ENCODE measurements at places on chromosomes 2 and 18.

DNA sequence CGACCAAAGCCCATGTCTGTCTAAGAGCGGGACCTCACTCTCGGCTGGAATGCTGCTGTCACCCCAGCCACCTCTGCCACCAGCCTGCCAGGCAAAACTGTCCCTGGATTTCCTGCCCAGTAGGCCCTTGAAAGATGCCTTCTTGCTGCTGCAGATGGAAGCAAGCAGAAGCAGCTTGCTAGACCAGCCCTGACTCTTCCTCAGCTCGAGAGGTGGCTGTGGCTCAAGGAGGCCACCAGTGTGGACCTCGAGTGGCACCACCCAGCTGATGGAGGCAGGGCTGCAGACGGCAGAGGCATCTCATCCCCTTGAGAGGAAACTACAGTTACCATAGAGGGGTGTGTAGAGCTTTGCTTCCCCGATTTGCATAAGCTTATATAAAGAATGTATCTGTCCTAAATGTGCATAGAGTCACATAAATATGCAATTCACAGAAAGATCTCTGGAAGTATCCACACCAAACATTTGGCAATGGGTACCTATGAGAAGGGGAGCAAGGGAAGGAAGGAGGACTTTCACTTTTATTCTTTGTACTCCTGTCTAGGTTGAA is 20.6 kb downstream of the ADCY3 start:
- no peak for DNase-seq

GRCh38 chr2:205556841-205557539 is 125.3 kb upstream of the NRP2 start:
- no peak for DNase-seq

DNA sequence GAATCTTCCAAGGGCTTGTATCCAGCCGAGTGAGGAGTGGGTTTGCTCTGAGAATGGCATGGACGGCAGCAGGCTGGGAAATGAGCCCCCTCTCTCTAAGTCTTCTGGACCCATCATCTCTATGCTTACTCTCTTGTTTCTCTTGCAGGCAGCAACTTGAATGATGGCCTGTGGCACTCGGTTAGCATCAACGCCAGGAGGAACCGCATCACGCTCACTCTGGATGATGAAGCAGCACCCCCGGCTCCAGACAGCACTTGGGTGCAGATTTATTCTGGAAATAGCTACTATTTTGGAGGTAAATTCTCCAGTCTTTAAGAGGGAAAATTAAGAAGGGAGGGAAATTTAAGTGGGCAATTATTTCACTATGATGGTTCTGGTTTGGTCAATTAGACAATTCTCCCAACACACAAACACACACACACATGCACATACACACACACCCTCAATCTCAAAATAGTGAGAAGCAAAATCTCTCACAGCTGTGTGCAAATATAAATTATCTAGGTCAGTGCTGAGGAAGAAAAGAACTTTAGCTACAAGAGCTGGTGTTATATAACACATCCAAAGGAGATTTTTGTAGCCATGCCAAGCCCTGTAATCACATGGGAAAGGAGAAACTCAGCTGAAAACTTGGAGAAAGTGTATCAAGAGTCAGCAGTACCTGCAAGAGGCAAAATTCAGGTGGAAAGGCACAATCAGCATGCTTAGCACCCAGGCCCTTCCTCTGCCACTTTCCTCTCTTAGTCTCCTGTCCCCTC is 499.2 kb downstream of the CNTNAP5 start:
- peak; percentile 14 for DNase-seq

GRCh38 chr2:106555053-106555452 is 67.9 kb downstream of the CD8B2 start:
- DNase-seq: no peak

DNA sequence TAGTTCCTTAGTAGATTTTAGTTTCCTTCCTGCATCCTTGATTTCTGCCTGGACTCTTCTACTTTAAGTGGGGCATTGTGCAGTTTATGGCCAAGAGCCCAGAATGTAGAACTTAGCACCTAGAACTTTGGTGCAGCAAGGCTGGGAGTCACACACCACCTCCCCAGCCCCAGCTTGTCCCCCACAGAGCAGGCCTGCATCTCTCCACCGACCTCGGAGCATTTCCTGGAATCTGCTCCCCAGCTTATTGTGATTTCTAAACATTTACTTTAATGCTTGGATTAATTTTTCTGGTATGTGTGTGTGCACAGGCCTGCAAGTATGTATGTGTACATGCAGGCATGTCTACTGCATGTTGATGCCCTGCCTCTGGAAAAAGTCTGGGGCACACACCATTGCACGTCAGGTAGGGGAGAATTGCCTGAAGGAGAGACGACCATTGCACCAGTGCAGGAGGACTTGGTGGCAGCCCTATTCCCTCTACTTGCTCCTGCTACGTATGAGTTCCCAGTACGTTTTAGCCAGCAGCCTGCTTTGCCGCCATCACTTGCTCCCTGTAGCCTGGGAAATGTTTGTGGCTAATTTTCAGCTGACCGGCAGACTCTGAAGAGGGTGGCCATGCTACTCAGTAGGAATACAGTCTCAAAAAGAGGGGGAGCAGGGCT is 419.9 kb upstream of the HS6ST1 start:
- DNase-seq: no peak

DNA sequence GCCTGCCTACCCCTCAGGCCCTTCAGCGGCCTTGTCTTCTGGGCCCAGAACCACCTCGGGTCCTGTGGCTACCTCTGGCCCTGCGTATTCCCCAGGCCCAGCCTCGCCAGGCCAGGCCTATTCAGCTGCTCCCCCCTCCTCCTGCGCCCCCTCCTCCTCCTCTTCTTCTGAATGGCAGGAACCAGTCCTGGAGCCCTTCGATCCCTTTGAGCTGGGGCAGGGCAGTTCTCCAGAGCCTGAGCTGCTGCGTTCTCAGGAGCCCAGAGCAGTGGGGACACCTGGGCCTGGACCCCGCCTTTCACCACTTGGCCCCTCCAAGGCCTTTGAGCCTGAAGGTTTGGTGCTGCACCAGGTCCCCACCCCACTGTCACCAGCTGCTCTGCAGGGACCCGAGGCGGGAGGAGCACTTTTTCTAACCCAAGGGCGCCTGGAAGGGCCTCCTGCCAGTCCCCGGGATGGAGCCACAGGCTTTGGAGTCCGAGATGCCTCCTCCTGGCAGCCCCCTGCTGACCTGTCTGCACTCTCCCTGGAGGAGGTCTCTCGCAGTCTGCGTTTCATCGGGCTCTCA is 14.7 kb downstream of the GAREM2 start:
- no peak for DNase-seq

GRCh38 chr18:46034230-46034629 is 37.8 kb downstream of the PSTPIP2 start:
- DNase-seq: no peak

- peak; percentile 44 for DNase-seq
Measured at GRCh38 chr18:6543330-6543908, 128.7 kb upstream of the L3MBTL4 start.

DNA sequence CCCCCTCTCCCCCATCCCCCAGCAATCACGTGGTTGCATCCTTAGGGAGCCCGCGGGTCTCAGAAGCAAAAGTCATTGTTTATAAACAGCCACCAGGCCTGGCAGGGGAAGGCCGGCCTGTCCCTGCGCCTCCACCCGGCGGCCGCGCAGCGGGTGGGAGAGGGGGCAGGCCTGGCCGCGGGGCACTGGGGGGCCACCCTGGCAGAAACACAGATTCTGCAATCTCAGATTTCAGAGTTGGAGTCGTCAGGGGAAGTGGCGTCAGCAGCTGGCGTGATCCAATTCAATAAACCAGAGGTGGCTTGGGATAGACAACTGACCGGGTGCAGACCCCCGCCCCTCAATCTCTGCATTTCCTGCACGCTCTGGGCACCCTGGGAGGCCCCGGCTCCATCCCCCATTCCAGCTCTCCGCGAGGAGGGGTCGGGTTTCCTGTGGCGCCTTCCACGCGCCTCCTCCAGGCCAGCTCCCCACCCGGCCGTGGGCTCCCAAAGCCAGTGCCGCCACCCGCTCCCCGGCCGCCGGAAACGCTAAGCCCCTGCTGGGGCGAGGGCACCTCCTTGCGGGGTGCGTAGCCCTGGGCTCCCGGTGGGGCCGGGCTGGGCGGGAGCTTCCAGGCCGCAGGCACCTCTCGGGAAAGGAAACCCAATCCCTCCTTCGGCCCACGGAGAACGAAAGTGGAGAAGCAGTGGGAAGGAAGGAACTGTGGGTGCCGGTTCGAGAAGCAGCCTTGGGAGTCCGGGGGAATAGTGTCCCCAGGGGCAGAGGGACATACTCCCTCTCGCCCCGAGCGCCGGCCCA is 1.1 kb downstream of the BIN1 start:
- DNase-seq: peak; percentile 60

- DNase-seq: no peak
Measured at GRCh38 chr2:208135794-208136715, 6.4 kb upstream of the CRYGC start.

DNA sequence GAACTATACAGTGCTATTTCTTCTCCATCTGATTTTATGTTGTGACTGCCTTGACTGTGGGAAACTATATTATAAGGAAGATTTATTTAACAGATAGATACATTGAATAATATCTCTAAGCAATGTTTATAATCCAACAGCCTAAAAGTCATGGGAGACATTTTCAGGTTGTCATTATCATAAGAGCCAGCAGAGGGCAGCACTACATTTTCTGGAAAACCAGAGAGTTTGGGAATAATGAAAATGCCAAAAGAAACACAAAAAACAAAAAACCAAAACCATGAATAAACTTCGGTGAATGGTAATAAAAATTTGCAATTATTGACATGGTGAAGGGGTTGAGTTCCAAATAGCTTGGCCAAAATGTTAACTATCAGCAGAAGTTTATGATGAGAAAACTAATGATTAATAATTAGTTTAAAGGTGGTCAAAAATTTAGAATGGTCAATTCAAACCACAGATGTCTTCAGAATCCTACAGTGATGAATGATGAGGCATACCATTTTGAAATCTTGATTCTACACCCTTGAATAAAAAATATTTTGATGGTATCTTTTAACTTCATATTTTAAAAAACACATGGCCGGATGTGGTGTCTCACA is 4.7 kb downstream of the EEF1B2 start:
- DNase-seq: peak; percentile 78

- no peak for DNase-seq
Measured at GRCh38 chr2:227377467-227378351, 1.4 kb downstream of the TM4SF20 start.

- no peak for DNase-seq
Measured at GRCh38 chr2:64784168-64785061, 130.7 kb upstream of the SERTAD2 start.

- no peak for DNase-seq
Measured at GRCh38 chr2:173054466-173054865, 21.2 kb upstream of the MAP3K20 start.

DNA sequence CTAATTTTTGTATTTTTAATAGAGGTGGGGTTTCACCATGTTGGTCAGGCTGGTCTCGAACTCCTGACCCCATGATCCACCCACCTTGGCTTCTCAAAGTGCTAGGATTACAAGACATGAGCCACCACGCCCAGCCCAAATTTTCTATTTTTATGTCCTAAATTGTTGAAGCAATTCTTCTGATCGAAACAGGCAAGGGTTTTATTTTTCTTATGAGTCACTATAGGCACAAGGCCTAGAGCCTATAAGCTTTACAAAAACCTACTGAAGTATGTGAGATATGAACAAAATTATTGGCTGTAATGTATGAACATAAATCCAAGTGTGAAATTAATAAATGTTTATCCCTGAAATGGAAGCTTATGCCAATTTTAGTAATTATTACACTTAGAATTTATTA is 464.2 kb upstream of the NRP2 start:
- no peak for DNase-seq

- DNase-seq: no peak
Measured at GRCh38 chr18:60292186-60292585, 80.4 kb downstream of the MC4R start.

GRCh38 chr2:201246280-201246679 is 14.1 kb upstream of the CASP8 start:
- DNase-seq: no peak

GRCh38 chr2:151776367-151776766 is 42.1 kb upstream of the NEB start:
- no peak for DNase-seq

DNA sequence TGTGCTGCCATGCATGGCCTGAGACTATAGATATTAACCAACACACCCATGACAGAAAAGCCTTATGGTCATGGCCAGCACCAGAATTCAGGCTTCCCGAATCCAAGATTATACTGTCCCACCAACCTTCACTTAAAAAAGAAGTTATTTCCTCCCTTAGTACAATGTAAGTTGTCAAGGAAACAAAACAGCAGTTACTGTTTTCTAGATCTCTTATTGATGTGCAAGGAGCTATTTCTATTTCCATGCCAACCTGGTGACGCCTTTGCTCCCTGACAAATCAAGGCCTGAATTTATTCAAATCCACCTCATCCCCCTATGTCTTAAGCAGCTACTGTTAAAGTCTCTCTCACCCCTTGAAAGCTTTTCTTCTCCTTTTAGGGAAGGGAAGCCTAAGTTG is 249.3 kb downstream of the ZNF521 start:
- DNase-seq: no peak

DNA sequence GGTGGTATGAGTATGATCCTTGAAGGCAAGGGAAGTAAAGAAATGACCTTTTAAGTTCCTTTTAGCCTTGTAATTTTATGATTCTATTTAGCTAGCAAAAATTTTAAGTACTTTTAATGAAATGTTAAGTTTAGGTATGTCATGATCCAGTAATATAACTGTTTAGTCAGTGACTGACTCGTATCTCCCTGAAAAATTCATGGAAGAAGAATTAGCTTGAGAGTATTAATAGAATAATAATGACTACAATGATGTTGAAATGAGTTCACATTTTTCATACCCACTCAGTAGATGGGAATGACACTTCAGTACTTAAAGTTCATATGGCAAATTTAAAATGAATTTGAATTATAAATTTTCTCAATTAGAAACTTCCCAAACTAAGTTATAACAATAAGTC is 14.6 kb downstream of the RAB3GAP1 start:
- DNase-seq: no peak

- no peak for DNase-seq
Measured at GRCh38 chr2:168116448-168116847, 130.9 kb downstream of the STK39 start.

- DNase-seq: no peak
Measured at GRCh38 chr2:234126146-234126470, 75.6 kb downstream of the SPP2 start.

GRCh38 chr18:42798606-42799170 is 316.8 kb downstream of the RIT2 start:
- DNase-seq: no peak

DNA sequence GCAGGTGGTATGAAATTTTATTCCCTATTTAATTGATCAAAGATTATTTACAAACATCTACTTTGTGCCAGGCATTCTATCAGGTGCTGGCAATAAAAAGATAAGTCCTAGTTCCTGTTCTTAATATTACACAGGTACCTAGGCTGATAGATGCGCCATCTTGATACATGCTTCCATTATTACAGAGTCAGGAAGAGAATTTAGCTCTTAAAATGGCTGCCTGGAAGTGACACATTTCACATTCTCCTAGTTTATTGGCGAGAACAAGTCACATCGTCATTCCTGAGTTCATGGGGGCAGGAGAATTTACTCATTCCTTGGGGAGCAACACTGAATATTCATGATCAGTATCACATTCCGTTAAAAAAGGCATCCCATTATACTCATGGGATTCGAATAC is 1.1 kb upstream of the DARS1 start:
- DNase-seq: no peak

GRCh38 chr2:161357097-161357496 is 48.9 kb downstream of the PSMD14 start:
- no peak for DNase-seq

GRCh38 chr2:12678186-12678585 is 38.5 kb upstream of the TRIB2 start:
- no peak for DNase-seq

GRCh38 chr18:30929718-30930117 is 112.8 kb downstream of the DSC3 start:
- DNase-seq: no peak

GRCh38 chr18:74476140-74476539 is 19.0 kb upstream of the DIPK1C start:
- DNase-seq: peak; percentile 79
